Osteoblast (primary cell): ENCODE measurements at places on chromosomes 1 and 21. TPM values are rescaled to one million over a fixed set of nuclear protein-coding genes. Genes with fewer than 3 reads are reported as not detected.

ANGPTL1 gene
- 12.1 and 15.6 TPM in 2 replicates for total RNA-seq

CD84 gene
- total RNA-seq: 0.29 and 0.36 TPM in 2 replicates

DISP3 gene
- under 0.01 TPM in 2 replicates for total RNA-seq

CHI3L1 gene
- 273 and 932 TPM in 2 replicates for total RNA-seq

MAST2 gene
- 24.2 and 33.0 TPM in 2 replicates for total RNA-seq

LRRC39 gene
- 0.36 and 1.2 TPM in 2 replicates for total RNA-seq

NHLH2 gene
- not detected in 2 replicates for total RNA-seq

NMNAT2 gene
- 2.5 and 5.6 TPM in 2 replicates for total RNA-seq

UMODL1 gene
- under 0.01 TPM in 1 of 2 replicates, not detected in the other for total RNA-seq

STYXL2 gene
- not detected in 2 replicates for total RNA-seq

PLK3 gene
- total RNA-seq: 33.7 and 35.1 TPM in 2 replicates

LHX8 gene
- not detected in 2 replicates for total RNA-seq

SPRR2F gene
- not detected in 2 replicates for total RNA-seq

CRYAA gene
- not detected in 2 replicates for total RNA-seq

CRNN gene
- total RNA-seq: not detected in 2 replicates

ATAD3C gene
- total RNA-seq: under 0.01 and 0.59 TPM in 2 replicates

FMO4 gene
- 3.6 and 8.5 TPM in 2 replicates for total RNA-seq

OR2L5 gene
- not detected in 2 replicates for total RNA-seq

DNAJC28 gene
- 3.2 and 4.0 TPM in 2 replicates for total RNA-seq

IFI44L gene
- total RNA-seq: 28.3 and 49.2 TPM in 2 replicates

CLCA1 gene
- not detected in 2 replicates for total RNA-seq

HORMAD1 gene
- 0.36 and 0.59 TPM in 2 replicates for total RNA-seq

GPR37L1 gene
- total RNA-seq: not detected in 2 replicates

CDA gene
- total RNA-seq: 0.59 and 1.1 TPM in 2 replicates

RNU1-1 gene
- under 0.01 TPM in 1 of 2 replicates, not detected in the other for total RNA-seq

EVI5 gene
- 51.3 and 51.8 TPM in 2 replicates for total RNA-seq

MMEL1 gene
- total RNA-seq: under 0.01 TPM in 1 of 2 replicates, not detected in the other

LCE6A gene
- total RNA-seq: not detected in 2 replicates

PTGS2 gene
- 3.3 and 3.8 TPM in 2 replicates for total RNA-seq

USP25 gene
- 55.1 and 56.1 TPM in 2 replicates for total RNA-seq

TCHHL1 gene
- not detected in 2 replicates for total RNA-seq

CD1D gene
- under 0.01 TPM in 1 of 2 replicates, not detected in the other for total RNA-seq

TSPEAR gene
- total RNA-seq: not detected in 2 replicates

APOBEC4 gene
- total RNA-seq: under 0.01 TPM in 1 of 2 replicates, not detected in the other

ETV3L gene
- not detected in 2 replicates for total RNA-seq

RXRG gene
- total RNA-seq: not detected in 2 replicates

OR10Z1 gene
- total RNA-seq: not detected in 2 replicates

LAPTM5 gene
- total RNA-seq: 0.72 and 1.8 TPM in 2 replicates

CD48 gene
- under 0.01 TPM in 1 of 2 replicates, not detected in the other for total RNA-seq

UBXN10 gene
- under 0.01 TPM in 1 of 2 replicates, not detected in the other for total RNA-seq

ZNF593 gene
- 21.2 and 29.0 TPM in 2 replicates for total RNA-seq
